T follicular helper cell (primary cell): ENCODE measurements at places on chromosomes 4 and X.

DNA sequence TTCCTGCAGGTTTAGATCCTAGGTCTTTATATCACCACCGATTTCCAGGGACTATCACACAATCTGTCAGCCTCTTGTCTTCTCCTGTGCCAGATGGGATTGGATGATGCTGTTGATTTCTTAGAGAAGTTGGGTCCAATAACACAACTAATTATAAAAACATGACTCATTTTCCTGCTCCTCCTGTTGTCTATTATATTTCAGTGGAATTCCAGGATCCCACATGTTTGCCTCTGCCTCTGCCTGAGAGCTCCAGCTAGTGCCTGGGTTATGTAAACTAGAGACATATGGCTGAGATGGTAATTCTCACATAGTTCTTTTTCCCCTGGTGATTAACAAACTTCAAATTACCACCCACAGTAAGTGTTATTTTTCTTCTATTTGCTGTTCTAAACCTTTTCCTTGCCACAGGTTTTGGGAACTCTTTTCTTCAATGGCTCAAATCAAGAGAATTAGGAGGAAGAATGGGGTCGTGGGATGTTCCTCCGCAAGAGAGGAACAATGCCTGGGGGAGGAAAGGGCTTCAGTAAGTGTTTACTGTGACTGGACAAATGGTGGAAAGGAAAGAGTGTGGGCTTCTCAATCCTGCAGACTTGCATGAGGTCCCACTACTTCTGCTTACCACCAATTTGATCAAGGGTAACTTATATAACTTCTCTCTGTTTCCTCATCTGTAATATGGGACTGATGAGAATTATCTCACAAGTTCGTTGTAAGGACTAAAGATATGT, 3.4 kb upstream of the HOPX start:
- DNase-seq = no peak

DNA sequence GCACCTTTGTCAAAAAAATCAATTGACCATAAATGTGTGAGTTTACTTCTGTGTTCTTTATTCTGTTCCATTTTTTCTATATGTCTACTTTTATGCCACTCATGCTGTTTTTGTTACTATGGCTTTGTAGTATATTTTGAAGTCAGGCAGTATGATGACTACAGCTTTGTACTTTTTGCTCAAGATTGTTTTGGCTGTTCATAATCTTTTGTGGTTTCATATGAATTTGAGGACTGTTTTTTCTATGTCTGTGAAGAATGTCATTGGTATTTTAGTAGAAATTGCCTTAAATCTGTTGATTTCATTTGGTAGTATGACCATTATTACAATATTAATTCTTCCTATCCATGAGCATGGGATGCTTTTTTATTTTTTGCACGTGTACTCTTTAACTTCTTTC, 346.8 kb downstream of the PPP3CA start:
- no peak for DNase-seq

- no peak for DNase-seq
These were observed 74.8 kb downstream of the IL15 start for GRCh38 chr4:141711211-141711610.

DNA sequence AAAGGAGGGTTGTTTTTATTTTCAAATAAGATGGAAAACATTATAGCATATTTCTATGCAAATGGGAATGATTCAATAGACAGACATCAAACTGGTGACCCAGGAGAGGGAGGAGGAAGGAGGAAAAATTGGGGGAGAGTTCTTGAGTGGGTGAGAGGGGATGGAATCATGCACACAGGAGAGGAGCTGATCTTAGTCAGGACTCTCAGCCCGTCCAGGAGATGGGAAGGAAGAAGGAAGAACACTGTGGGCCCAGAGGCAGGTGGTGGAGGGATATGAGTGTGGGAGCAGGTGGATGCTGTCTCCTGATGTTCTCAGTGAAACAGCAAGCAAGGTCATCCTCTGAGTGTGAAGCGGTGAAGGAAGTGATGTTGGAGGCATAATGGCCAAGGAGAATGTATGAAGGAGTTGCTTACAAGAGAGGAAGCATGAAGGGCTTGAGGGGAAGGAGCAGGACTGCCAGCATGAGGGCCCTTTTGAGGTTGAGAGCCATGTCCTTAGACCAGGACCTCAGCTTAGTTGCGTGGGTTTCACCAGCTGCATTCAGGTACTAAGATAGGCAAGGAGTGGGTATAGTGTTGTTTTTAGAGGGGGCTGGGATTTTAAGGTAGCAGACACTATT, 161.7 kb upstream of the NAP1L5 start:
- DNase-seq = no peak

DNA sequence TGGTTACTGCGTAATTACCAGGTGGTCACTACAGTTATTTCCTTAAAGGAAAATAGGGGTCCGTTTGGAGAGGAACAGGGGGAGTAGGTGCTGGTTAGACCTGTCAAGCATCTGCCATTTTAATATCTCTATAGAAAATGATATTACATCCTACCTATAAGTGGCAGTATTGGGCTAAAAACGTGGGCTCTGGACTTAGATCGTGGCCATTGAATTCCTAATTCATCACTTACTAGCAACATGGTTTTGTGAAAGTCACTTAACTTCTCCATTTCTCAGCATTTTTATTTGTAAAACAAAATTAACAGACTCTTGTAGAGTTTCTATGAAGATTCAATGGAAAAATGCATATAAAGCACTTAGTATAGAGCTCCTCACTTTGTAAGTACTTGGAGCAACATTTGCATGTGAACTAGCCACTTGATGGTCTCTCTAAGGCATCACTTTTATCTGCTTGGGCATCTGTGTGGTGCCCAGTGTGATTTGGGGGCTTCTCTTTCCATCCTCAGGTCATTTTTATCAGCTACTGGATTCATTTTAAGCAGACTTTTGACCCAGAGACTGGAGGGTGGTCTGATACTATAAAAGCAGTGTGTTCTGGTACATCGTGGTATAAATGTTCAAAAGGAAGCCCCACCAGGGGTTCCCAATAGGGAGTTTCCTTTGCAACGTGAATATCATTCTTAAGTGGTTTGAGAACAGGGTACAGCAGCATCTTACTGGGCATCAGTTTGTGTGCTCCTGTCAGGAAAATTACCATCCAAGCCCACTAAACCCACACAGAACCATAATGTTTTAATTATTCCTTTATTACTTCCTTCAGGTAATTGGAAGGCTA, 42.7 kb upstream of the RASSF6 start:
- DNase-seq = no peak

GRCh38 chr4:7009564-7009963, 33.6 kb upstream of the TADA2B start:
- no peak for DNase-seq

DNA sequence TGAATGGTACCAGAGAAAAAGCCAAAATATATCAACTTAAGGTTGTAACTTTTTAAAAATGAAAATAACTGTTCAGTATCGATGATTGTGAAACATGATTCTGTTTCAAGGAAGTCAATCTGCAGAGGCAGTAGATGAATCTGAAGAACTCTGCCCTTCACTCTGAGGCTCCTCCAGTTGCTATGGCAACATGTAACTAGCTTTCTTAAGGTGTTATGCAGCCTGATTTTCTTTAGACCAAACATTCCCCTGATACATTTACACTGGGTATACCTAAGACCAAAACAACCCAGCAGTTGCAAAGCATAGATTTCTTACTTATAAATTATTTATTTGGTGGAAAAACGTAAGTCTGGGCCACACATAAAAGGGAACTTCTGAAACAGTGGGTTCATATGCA, 133.6 kb upstream of the RASGEF1B start:
- no peak for DNase-seq

DNA sequence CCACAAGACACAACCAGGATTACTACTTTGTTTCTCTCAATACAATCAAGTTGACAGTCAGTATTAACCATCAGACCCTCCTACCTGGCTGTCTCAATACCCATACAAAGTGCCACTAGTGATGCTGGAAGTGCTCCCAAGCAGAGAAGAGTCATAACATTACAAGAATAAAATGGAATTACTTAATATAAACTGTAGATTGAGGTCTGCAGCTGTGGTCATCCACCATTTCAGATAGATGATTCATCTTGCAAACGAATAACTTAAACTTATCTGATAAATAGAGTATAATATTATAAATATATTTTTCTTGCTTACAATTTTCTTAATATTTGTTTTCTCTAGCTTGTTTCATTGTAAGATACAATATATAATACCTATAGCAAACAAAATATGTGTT, 1034.2 kb upstream of the PCDH10 start:
- DNase-seq = no peak

GRCh38 chrX:42536286-42536685, 241.7 kb downstream of the PPP1R2C start:
- no peak for DNase-seq

DNA sequence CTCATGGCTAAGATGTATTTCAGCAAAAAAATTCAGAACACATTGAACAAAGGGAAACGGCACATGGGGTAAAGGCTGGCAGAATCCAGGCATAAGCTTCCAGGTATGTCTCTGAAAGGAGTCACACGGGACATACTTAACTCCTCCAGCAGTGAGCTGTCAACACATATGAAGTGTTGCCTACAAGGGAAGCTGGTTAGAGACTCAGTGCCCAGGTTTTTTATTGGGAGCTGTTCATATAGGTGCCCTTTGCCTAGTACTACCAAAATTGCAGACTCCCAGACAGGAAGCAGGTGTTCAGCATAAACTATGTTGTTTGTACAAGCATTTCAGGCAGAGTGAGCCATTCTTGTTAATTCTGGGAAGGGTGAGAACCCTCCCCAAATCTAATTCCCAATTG, 77.4 kb upstream of the PUDP start:
- no peak for DNase-seq

- DNase-seq = no peak
These were observed 170.6 kb upstream of the EDNRA start for GRCh38 chr4:147310312-147310711.

GRCh38 chr4:39369301-39369700, 3.1 kb upstream of the RFC1 start:
- DNase-seq = no peak

DNA sequence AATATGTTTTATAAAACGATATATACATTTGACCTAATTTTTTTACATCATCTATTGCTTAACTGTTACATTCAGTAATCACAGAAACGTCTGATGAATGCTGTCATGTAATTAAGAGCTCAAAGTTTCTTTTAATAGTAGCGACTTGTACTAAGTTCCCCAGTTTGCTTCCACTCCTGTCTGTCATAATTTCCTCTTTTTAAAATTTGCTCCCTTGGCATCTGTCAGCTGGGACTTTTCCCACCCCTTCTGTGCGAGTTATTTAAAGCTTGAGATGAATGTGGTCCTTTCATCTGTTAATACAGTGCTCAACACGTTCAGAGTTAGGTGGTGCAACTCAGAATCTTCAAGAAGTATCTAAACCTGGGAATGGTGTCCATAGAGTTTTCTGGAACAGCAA, 1.2 kb downstream of the RAP1GDS1 start:
- no peak for DNase-seq

DNA sequence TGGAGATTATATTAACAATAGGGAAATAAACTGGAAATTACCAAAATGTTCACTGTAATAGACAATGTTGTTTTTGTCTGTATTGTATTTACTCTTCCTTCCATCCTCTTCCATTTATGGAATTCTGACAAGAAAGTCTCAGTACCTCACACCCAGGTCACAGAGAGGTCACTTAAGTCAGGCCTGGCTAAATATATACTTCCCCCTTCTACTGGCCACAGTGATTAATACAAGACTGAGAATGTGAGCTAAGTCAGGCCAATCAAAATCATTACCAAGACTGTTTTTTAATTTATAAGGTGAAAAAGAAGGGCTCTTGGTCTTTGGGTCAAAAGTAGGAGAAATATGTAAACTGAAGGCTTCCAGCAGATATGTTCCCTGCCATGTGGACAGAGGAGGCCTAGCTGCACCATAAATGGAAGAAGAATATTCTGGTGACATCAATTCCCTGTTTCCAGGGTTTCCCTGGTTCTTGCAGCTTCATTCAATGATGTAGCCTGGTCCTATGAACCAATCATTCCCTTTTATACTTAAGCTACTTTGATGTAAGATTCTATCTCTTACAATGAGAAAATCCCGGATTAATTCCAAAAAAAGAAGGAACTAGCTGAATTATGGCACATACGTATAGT, 64.3 kb downstream of the LRBA start:
- no peak for DNase-seq

DNA sequence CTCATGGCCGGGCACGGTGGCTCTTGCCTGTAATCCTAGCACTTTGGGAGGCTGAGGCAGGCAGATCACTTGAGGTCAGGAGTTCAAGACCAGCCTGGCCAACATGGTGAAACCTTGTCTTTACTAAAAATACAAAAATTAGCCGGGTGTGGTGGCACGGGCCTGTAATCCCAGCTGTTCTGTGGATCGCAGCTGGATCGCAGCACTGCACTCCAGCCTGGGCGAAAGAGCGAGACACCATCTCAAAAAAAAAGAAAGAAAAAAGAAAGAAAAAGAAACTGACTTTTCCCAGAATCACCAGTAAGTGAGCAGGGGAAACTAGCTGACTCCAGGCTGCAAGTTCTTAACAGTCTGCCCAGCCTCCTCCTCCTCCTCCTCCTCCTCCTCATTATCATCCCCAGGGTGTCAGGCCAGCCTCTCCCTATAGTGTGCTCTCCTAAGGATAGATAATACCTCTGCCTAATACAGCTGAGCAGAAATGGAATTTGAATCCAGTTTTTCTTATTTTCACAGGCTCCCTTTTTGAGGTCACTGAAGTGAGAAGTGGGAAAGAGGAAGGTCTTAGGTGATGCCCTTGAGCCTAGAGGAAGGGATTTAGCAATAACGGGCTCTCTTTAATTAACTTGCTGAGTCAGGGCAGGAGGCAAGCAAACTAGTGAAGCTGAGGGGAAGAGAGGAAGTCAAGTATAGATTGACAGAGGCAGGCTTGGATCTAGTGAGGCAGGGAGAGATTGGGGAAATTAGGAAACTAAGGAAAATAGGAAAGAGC, 11.8 kb upstream of the ELF2 start:
- no peak for DNase-seq

DNA sequence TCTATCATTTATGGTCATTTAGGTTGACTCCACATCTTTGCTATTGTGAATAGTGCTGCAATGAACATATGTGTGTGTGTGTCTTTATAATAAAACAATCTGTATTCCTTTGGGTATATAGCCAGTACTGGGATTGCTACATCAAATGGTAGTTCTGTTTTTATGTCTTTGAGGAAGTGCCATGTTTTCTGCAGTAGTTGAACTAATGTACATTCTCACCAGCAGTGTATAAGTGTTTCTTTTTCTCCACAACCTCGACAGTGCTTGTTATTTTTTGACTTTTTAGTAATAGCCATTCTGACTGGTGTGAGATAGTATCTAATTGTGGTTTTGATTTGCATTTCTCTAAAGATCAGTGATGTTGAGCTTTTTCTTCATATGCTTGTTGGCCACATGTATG, 80.5 kb downstream of the ARHGAP6 start:
- no peak for DNase-seq

DNA sequence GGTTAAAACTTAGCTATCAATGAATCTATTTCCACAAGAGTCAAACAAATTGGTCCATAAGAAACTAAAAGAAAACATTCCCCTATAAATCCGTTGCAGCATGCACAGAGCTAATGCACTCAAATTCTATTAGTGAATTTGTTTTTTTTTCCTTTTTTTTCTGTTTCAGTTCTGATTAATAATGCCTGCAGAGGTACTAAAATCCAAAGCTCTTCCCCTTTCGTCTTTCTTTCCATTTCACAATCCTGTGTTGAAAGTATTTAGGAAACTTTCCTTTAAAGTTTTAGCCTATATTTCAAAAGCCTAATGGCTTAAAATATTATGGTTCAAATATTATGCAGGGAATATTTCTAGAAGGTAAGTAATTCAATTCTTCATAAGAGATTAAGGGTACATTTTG, 45.9 kb upstream of the VEGFD start:
- no peak for DNase-seq
